ENCODE measurements at places on chromosomes 13 and 19.

- peak; percentile 25 for DNase-seq
These were observed 5.1 kb upstream of the COMP start for GRCh38 chr19:18796239-18796638.

DNA sequence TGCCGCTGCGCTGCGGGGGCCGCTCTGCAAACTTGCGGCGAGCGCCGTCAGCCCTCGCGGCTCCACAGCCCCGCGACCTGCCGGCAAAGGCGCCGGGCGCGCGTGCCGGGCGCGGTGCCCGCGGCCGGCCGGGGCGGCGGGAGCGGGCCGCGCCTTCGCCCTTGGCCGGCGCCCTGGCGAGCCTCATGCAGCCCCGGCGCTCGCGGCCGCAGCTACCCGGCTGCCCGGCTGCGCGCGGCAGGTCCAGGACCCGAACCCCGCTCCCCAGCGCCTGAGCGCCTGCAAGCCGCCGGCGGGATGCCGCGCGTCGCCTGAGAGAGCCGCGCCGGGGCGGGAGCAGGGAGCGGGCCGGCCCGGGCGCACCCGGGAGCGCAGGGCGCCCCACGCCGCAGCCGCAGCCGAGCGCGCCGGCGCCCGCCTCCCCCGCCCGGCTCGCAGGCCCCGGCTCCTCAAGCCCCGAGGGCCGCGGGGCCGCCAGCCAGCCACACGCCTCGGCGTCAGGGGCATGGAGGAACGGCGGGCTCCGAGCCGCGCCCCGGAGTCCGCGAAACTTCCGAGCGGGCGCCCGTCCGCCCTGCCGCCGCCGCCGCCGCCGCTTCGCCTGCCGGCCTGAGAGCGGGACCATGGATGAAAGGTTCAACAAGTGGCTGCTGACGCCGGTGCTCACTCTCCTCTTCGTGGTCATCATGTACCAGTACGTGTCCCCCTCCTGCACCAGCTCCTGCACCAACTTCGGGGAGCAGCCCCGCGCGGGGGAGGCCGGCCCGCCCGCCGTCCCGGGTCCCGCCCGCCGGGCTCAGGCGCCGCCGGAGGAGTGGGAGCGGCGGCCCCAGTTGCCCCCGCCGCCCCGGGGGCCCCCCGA lies 564 bp downstream of the HS6ST3 start:
- DNase-seq, result no peak

- DNase-seq, result peak; percentile 82
These were observed at the start of gene JAK3 for GRCh38 chr19:17847538-17848366. Gene JAK3, minus strand, starts transcription at chr19:17847982. Its CDS starts 3,565 bp downstream, at chr19:17844417.

GRCh38 chr13:38685431-38685830 lies 1.4 kb upstream of the FREM2 start:
- no peak for DNase-seq

DNA sequence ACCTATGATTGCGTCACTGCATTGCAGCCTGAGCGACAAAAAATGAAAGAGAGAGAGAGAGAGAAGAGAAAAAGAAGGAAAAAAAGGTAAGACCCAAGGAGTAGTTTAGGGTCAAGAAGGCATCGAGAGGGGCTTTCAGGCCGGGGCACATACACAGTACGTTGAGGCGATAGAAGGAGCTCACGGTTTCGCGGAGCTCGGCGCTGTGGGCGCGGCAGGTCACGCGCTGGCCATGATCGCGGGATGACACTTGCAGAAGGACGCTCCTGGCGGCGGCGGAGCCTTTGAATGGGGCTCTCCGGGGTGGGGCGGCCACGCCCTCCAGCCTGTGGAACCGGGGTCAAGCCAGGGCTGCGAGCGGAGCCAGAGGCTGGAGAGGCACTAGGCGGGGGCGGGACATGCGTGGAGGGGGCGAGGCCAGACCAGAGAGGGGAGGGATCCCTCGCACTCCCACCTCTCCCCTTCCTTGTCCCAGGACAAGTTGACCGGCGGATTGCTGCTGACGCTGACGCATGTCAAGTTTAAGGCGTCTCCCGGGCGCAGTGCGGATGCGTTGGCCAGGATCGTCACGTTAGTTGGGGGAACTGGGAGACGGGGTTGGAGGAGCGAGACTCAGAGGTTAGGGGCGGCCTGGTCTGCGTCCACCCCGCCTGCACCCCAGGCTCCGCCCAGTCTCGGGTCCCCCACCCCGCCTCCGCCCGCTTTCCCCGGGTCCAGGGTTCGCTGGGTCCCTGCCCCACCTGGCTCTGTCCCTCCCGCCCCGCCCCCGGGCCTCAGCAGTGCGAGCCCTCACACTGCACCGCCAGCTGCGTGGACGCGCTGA lies 6.9 kb downstream of the NPHS1 start:
- no peak for DNase-seq

GRCh38 chr19:982567-983170 lies 1.5 kb upstream of the WDR18 start:
- DNase-seq, result peak; percentile 49

DNA sequence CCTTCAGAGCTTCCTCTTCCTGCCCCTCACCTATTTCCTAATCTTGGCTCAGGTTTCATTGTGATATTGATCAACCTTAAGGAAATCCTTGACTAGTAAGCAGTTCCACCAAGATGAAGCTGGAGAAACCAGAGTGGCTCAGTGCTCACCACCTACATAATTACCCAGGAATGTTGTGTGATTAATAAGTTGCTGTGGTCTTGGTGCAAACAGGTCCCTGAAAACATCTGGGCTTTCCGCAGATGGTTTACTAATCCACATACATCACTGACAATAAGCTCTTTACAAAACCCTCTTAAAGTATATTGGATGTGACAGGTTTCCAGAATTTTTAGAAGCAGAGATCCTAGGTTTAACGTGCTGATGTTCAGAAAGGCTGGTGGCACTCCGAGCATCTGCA lies 8.6 kb upstream of the SERP2 start:
- peak; percentile 81 for DNase-seq

GRCh38 chr19:6737873-6738786 lies 750 bp upstream of the GPR108 start:
- DNase-seq, result peak; percentile 86

GRCh38 chr19:55241143-55241934 lies 12.8 kb upstream of the TMEM86B start:
- no peak for DNase-seq

GRCh38 chr19:55242517-55242916 lies 14.0 kb upstream of the TMEM86B start:
- no peak for DNase-seq

DNA sequence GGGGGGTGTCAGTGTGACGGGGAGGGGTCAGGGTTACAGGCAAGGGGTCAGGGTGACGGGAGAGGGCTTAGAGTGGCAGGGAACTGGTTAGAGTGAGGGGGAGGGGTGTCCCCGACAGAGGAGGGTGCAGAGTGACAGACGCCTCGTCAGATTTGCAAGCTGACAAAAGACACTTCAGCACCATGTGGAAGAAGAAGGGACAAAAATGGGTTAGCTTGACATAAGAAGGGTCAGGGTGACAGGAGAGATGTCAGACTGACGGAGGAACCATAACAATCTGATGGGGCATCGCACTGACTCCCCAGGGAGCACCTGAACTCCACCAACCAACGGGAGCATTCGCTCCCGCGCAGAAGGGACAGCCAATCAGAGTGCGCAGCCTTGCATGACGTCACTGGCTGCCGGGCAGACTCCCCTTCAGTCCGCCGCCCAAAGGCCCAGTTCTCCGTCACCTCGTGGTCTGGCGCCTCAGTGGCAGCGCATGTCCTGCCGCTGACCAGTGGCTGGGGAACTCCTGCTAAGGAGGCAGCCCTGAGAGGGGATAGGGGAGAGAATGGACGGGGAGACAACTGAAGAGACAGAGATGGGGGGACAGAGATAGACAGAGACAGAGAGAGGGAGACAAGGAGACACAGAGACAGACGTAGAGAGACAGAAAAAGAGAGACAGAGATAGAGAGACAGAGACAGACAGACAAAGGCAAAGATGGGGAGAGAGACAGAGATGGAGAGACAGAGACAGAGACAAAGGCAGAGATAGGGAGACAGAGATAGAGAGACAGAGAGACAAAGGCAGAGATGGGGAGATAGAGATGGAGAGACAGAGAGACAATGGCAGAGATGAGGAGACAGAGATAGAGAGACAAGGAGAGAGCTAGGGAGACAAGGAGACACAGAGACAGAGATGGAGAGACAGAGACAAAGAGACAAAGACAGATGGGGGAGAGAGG lies 30.2 kb downstream of the C19orf81 start:
- peak; percentile 61 for DNase-seq

- no peak for DNase-seq
These were observed 108.5 kb downstream of the STK24 start for GRCh38 chr13:98468361-98468760.

- DNase-seq, result no peak
These were observed 1818.6 kb downstream of the PCDH9 start for GRCh38 chr13:65411521-65411920.

DNA sequence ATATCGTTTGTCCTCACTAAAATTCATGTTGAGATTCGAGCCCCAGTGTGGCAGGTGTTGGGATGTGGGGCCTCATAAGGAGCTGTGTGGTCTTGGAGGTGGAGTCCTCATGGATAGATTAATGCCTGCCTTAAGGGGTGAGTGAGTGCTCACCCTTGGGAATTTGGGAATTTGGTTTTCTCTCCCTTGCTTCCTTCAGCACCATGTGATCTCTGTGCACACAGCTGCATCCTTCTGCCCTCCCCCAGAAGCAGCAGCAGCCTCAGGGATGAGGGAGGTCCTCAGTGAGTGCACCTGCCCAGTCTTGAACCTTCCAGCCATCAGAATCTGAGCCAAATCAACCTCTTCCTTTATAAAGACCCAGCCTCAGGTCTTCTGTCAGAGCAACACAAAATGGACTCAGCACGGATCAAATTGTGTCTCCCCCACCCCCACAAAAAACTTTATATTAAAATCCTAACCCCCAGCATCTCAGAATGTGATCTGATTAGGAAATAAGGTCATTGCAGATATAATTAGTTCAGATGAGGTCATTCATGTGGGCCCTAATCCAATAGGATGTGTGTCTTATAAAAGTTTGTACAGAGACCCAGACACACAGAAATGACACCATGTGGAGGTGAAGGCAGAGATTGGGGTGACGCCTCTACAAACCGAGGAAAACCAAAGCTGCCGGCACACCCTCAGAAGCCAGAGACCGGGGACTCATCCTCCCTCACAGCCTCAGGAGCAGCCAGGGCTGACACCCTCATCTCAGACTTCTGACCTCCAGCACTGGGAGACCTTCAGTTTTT lies 12.9 kb downstream of the CYTH2 start:
- DNase-seq, result peak; percentile 52

DNA sequence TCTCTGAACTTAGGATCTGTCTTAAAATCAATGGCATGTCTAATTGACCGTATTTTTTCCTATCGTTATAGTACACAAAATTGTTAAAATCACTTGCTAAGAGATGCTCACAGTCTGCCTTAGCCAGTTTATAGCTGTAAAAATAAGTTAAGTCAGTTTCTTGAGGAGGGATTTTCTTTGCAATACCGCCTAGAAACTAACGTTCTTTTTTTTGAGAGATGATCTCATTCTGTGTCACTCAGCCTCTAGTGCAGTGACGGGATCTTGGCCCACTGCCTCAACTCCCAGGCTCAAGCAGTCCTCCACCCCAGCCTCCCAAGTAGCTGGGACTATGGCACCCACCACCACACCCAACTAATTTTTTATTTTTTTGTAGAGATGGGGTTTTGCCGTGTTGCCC lies 4.4 kb downstream of the CKAP2 start:
- DNase-seq, result peak; percentile 47

DNA sequence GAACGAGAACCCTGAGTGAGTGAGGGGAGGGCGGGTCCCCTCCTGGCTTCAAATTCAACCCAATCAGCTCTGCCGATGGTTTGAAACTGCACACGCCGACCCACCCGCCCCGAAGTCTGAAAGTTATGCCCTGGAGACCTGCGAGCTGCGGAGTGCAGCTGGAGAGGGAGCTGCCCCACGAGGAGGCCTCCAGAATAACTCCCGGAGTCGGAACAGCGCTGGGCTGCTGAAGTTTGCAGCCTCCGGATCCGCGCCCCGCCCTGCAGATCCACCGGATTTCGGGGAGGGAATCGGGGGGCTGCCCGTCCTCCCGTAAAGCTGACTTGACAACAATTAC lies 7.0 kb downstream of the POU4F1 start:
- no peak for DNase-seq

- no peak for DNase-seq
These were observed 138.7 kb downstream of the CRYL1 start for GRCh38 chr13:20387006-20387405.

DNA sequence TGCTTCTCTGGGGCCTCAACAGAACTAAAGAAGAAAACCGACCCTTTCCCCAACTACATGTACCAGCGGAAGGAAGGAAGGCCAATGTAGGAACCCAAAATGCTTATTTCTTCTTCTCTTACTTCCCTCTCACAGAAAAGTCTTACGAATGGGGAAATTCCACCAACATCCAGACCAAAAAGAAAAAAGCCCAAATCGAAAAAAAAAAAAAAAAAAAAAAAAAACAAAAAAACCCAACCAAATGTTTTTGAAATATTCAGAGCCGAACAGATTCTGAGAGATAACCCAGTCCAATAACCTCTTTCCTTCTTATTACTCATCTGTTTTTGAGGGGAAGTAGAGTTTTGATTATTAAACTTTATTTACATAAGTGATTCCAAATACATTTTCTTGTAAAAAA lies 3.9 kb downstream of the PPM1N start:
- no peak for DNase-seq

- no peak for DNase-seq
These were observed 4.8 kb downstream of the DLEU7 start for GRCh38 chr13:50838701-50839100.

- DNase-seq, result peak; percentile 94
These were observed 13.8 kb upstream of the CEACAM16 start for GRCh38 chr19:44684892-44685863.

DNA sequence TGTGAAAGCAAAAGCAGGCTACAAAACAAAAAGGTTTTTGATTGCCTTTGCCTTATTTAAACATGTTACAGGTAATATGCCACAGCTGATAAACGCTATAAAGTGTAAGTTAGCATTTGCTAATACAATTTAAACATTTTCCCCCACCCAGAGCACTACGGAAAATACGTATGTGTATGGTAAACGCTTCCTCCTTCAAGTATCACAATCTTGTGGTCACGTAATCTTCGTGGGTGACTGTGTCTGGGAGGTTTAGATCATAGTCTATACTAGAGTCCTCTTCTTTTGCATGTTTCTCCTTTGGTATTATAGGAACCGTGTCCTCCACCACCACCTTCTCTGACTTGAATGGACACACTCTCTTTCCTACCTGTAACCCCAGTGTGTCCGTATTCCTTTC lies 38.1 kb upstream of the POSTN start:
- no peak for DNase-seq

GRCh38 chr19:43446746-43447489 lies 18.5 kb downstream of the LYPD3 start:
- DNase-seq, result peak; percentile 63

DNA sequence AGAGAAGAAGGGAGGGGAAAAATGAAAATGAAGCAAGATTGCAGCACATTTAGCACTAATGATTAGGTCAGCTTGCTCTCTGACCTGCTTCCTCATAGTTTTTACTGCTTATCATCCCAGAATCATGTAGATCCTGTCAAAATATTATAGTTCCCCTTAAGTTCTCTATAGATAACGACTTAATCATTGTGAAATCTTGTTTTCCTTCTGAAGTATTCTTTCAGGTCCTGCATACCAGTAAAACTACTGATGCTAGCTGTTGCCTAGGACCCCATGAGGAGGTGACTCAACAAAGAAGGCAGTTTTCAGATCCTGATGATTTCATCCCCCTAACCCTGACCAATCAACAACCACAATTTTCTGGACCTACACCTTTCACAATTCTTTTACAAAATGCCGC lies 1131.7 kb downstream of the SLITRK5 start:
- no peak for DNase-seq

Data from fibroblast of skin of right quadriceps (primary cell).